T47D (cell line): ENCODE measurements at places on chromosomes 4 and X.

- no peak for DNase-seq
Measured at GRCh38 chrX:20414066-20414465, 147.4 kb upstream of the RPS6KA3 start.

DNA sequence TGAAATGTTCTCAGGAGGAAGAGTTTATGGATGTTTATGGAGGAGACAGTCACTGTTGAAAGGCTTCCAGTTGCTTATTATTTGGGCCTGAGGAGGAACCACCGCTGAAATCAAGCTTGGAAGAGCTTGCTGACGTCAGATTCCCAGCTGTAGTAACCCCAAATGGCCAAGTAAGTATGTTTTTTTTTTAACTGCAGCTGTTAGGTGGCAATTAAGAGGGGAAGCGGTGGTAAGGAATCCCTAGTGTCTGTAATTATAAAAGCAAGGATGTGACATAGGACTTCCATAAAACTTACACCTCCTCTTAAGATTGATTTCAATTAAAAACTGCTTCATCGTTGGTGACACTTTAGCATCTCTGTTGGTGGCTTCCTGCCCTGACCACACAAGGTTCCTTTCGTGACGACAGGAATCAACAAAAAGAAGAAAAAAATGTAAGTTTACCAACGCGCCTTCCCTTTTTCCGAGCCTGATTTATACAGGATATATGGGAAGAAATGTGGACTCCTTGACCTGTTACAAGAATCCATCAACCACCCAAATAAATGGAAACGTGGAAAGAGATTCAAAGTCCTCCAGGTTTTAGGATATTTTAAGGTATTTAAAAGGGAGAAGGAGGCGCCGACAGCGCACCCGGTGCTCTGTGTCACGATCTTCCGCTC lies 884 bp downstream of the RELL1 start:
- no peak for DNase-seq

DNA sequence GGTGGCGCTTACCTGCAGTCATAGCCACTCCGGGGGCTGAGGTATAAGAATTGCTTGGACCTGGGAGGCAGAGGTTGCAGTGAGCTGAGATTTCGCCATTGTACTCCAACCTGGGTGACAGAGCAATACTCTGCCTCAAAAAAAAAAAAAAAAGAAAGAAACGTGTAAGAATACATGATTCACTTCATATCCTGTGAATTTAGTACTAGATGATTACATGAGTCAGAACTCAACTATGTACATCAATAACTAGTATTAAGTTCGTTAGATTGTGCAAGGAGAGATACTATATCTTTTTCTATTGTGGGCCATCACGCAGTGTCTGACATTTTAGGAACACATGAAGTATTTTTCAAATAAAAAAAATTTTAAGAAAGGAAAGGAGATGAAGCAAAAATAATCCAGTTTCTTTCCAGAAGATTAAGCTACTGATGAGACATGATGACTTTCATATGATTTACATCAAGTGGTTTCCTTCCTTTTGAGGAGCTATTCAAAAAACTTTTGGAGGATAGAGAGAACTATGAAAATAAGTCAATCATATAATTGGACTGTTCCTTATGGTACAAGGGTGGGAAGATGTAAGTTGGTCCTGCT lies 64.7 kb upstream of the EXOC1L start:
- no peak for DNase-seq

- peak; percentile 4 for DNase-seq
Measured at GRCh38 chrX:88135735-88136134, 611.3 kb upstream of the CPXCR1 start.

DNA sequence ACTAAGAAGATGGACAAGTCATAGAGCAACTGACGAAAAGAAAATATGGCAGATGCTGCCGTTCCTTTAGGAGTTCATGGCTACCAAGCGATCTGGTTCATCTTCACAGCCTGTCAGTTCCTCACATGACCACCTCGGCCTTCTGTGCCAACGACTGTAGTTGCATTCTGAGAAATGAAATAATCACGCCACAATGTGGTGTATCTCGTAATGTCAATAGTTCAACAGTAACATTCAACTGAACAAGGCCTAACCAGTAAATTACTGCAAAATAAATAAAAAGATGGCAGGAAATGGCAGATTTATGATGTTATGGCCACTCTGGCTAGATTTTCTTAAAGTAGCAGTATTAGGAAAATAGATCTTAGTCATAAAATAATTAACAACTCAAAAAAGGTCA lies 4.4 kb downstream of the GPRIN3 start:
- DNase-seq: no peak

DNA sequence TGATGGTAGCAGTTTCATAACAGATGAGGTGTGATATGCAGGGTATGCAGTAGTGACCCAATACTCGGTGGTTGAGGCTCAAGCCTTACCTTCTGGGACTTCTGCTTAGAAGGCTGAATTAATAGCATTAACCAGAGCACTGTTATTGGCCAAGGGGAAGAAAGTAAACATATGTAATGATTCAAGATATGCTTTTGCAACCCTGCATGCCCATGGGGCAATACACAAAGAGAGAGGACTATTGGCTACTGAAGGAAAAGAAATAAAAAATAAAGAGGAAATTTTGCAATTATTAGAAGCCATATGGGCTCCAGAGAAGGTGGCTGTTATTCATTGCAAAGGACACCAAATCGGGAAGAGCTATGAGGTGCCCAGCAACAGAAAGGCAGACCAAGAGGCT lies 8.7 kb downstream of the GAGE10 start:
- DNase-seq: no peak

DNA sequence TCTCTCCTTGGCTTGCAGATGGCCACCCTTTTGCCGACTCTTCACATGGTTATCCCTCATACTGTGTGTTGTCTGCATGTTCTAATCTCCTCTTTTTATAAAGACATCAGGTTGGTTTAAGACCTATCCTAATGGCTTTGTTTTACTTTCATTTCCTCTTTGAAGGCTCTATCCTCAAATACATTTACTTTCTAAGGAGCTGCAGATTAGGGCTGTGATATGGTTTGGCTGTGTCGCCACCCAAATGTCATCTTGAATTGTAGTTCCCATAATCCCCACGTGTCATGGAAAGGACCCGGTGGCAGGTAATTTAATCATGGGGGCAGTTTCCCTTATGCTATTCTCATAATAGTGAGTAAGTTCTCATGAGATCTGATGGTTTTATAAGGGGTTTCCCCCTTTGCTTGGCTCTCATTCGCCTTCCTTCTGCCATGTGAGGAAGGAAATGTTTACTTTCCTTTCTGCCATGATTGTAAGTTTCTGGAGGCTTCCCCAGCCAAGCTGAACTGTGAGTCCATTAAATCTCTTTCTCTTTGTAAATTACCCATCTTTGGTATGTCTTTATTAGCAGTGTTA lies 204.5 kb downstream of the RELL1 start:
- no peak for DNase-seq

DNA sequence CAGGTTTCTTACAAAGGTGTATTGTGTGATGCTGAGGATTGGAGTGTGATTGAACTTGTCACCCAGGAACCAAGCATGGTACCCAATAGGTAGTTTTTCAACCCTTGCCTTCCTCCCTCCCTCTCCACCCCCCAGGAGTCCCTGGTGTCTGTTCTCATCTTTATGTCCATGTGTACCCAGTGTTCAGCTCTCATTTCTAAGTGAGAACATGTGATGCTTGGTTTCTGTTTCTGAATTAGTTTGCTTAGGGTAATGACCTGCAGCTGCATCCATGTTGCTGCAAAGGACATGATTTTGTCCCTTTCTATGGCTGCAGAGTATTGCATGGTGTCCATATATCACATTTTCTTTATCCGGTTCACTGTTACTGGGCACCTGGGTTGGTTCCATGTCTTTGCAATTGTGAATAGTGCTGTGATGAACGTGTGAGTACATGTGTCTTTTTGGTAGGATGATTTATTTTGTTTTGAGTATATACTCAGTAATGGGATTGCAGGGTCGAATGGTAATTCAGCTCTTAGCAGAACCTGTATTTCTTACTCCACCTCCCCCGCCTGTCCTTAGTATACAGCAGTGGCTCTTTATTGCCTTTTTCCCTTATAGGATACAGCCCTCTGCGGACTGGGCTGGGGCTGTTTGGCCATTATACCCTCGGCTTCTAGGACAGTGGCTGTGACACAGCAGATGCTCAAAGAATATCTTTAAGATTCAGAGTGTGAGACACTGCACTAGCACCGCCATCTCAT lies 145.4 kb downstream of the PTTG2 start:
- DNase-seq: no peak

- DNase-seq: no peak
Measured at GRCh38 chr4:138410266-138410665, 168.1 kb upstream of the SLC7A11 start.

DNA sequence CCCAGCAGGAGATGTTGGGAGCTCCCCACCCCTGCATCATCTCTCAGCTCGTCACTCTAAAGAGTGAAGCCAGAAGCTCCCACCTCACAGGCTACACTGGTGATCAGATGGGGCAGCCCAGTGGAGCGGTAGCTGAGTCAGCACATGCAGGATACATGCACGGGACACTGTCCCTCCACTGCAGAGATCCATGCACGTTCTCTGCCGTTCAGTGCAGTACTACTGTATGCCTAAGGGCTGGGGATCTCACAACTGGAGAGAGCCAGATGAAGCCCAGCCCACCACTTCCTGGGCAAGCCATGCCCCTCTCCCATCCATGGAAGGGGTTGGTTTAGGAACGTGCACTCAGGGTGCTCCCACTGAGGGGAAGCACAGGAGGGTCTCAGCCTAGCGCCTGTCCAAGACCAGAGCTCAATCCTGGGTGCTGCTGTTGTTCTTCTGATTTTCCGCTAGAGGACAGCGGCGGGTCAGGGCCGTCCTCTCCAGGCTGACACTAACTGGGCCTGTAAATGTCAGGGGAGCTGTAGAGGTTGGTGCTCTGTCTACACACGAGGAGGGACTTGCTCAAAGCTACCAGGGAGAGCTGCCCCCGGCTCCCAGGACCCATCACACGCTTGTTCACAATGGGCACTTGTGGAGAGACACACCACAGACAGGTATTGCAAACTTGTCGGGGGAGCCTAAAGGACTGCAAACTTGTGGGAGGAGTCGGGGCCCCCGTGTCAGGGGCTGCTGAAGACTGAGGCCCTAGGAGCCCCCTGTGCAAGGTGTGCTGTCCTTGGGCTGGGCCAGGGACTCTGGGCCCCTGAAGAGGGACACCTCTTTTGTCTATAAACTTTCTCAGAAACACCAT lies 18.2 kb upstream of the ABLIM2 start:
- peak; percentile 47 for DNase-seq

DNA sequence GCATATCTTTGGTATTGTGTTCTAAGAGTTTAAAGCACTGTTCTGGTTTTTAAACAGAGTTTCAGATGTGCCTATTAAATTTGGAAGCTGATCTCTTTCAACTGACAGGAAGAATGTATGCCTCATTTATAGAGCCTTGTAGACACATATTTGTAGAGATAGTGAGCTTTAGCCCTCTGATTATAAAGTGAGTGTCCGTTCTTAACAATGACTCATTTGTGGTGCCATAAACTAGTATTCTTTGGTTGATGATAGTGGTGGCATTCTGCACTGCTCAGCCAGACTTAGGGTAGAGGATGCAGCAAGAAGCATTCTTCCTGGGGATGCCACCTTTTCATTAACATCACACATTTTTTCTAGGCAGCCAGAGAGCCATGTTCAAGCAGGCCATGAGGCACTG lies 121.7 kb downstream of the TLL1 start:
- DNase-seq: no peak

DNA sequence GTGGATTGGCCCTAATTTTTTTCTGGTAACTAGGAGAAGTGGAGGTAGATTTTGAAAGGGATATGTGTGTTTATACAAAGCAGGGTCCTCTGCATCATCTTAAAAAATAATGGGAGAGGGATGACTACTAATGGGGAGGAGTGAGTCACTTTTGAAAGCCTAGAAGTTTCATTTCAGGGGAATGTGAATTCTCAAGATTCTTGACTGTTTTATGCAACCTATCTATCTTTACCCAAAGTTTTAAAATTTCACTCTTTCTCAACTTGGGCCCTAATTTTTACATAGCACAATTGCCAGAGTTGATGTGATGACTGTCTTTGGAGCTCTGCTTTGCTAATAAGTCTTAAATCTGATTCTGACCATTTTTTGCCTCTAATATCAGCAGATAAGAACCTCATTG lies 445.2 kb downstream of the GRXCR1 start:
- DNase-seq: no peak

- peak; percentile 69 for DNase-seq
Measured at GRCh38 chr4:87559090-87559837, 30.1 kb upstream of the SPARCL1 start.

DNA sequence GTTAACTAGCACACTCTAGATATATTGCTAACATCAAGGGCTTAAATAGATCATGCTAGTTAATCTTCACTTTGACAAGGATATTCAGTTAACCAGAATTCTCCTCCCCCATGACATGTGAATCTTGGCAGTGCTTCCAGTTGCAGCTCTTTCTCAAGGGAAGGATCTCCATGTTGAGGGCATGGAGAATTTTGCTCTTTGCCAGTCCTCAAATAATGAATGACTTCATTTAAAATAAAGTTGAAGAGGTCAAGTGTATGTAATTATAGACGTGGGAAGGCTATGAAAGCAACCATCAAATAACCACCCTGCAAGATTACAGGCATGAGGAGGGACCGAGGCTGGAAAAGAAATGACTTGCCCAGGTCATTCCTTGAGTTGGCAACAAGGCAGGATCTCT lies 87.3 kb upstream of the CPEB2 start:
- DNase-seq: no peak

GRCh38 chr4:114481856-114482255 lies 116.8 kb upstream of the UGT8 start:
- DNase-seq: no peak

GRCh38 chr4:87427518-87427868 lies 5.1 kb downstream of the NUDT9 start:
- DNase-seq: no peak

GRCh38 chrX:110795645-110796406 lies at the start of gene CHRDL1:
Gene CHRDL1, minus strand, starts transcription at chrX:110795817. Its CDS starts 3,636 bp downstream, at chrX:110792181.
- peak; percentile 2 for DNase-seq

DNA sequence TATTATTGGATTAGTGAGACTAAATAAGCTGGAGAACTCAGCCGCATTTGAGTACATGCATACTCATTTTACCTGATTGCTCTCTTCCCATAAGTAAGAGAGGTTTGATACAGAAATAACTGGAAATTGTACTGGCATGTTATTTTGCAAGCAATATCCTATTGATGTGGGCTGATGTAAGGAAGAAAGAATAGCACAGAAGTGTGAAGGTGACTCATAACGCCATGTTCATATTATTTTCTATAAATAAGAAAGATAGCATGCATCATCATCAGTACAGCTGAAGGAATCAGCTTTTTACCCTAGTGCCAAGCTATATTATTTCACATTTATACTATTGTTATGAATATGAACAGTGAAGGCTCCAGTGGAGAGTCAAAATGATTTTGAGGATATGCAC lies 138.3 kb upstream of the FAM47A start:
- no peak for DNase-seq

GRCh38 chrX:81195712-81196111 lies 6.0 kb downstream of the HMGN5 start:
- DNase-seq: peak; percentile 61
